Caco-2 (cell line): ENCODE measurements at places on chromosomes 16 and 17. TPM values are rescaled to one million over a fixed set of nuclear protein-coding genes. Genes with fewer than 3 reads are reported as not detected.

DNA sequence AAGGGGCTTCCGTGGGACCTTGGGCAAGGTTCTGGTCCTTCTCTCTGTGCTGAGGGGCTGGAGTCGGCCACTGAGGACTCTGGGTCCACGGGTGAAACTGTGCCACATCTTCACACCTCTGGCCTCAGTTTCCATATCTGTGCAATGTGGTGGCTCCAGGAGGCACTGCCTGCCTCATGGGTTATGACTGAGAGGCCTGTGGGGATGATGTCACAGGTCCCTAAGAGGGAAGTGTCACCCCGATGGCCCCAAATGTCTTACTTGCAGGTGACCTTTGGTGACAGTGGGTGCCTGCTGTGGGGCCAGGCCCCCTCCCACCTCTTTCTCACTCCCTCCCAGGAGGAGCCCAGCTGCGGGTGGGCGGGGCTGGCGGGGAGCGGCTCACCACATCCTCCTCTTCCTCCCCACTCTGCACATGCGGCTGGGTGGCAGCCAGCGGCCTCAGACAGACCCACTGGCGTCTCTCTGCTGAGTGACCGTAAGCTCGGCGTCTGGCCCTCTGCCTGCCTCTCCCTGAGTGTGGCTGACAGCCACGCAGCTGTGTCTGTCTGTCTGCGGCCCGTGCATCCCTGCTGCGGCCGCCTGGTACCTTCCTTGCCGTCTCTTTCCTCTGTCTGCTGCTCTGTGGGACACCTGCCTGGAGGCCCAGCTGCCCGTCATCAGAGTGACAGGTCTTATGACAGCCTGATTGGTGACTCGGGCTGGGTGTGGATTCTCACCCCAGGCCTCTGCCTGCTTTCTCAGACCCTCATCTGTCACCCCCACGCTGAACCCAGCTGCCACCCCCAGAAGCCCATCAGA lies at the start of gene IL21R:
Gene IL21R, plus strand, starts transcription at position 407 of the 801 bp plus-strand sequence. CDS start 27,898 bp downstream, outside the sequence.
- no peaks in the 10 kb centered on the region for H3K27me3 ChIP-seq
- no peaks in the 10 kb centered on the region for H3K36me3 ChIP-seq
- no peak for DNase-seq
- no peak within 1 kb of the TSS for H3K27ac ChIP-seq
- H3K4me3 ChIP-seq: no peak within 1 kb of the TSS
- H3K4me1 ChIP-seq: no peaks in the 10 kb centered on the region

- no peak overlapping the region for H3K27ac ChIP-seq
- H3K27me3 ChIP-seq: no peaks in the 10 kb centered on the region
- DNase-seq: no peak
- H3K4me3 ChIP-seq: no peak overlapping the region
These were observed 122.0 kb downstream of the CLEC16A start for GRCh38 chr16:11066261-11066870.

DNA sequence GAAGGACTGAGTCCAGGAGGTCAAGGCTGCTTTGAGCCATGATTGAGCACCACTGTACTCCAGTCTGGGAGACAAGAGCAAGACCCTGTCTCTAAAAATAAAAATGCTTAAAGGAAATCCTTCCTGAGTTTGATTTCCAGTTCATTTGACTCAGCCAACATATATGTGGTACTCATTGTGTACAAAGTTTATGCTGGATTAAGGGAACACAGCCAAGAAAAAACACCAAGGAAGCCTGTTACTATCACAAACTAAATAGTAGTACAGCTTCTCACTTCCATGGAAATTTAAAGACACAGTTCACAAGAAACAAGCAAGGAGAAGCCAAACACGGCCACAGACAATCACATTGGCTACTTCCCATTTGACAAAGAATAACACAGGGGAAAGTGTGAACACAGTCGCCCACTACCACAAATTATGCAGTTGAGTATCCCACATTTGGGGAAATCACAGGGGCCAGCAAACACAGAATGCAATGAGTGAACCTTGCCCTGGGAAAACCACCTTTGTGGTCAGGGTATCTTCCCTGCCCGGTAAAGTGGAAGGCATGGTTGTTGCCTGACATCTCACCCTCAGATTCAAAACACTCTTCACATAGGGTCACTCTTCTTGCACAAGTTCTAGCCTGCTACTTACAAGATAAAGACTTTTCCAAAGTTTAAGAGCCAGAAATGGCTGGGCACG lies 14.5 kb downstream of the TEX14 start:
- no peak for DNase-seq
- peaks cover 4% of the 10 kb centered on the region; the same call in 1 of the 2 replicates for H3K4me1 ChIP-seq
- H3K27ac ChIP-seq: no peak overlapping the region
- no peaks in the 10 kb centered on the region for H3K36me3 ChIP-seq
- H3K27me3 ChIP-seq: no peaks in the 10 kb centered on the region

DNA sequence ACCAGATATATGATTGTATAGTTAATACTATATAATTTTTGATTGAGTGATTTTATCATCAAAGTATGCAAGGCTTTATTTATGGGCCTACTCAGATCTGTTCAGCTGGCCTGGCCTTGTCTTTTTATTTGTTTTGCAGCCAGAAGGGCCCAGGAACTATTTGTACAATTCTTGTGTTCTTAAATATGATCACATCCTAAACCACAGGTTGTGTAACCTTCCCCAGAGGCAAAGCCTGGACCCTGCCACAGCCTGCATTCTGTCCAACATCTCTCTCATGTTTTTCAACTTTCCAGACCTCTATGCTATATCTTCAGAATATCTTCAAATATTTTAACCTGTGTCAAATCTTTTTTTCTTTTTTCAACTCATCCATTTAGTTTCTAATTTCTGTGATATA lies 410.4 kb upstream of the MON1B start:
- H3K4me3 ChIP-seq: no peak overlapping the region
- H3K4me1 ChIP-seq: no peaks in the 10 kb centered on the region
- DNase-seq: no peak

RRAD gene
- total RNA-seq: 0.53 and 1.1 TPM in 2 replicates
